ENCODE measurements at places on chromosomes 1 and 21. TPM values are rescaled to one million over a fixed set of nuclear protein-coding genes. Genes with fewer than 3 reads are reported as not detected.

DNA sequence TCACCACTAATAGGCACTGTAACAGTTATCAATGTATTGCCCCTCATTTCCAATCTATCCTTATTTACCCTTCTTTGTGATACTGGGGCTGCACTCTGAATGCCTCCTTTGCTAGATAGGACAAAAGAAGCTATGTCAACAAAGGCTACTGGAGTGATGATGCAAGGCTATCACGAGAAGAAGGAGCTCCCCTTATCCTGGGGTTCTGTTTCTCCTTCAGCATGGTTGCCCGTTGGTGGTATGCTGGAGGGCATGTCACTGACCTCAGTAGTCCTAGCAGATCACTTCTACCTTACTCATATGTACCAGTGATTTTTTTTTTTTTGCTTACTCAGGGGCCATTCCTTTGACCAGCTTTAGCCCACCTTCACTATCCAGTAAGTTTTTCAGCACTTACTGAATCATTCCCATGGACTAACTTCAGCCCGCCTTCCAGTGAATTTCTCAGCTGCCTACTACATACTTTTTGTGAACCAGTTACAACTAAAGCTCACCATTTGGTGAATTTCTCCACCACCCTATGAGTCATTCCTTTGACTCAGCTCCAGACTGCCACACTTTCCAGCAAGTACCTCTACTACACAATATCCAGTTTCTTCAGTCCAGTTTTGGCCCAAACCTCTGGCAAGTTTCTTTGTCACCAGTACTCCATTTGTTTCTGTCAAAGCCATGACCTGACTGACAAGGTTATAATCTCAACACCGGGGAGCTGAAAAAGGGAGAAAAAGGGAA, 944.5 kb downstream of the KCNT2 start:
- DNase-seq = no peak

- DNase-seq = no peak
These were observed at the start of gene CYP2J2 for GRCh38 chr1:59926381-59927123. CYP2J2 (minus strand) TSS chr1:59926773; CDS start chr1:59926746, 27 bp downstream.

DNA sequence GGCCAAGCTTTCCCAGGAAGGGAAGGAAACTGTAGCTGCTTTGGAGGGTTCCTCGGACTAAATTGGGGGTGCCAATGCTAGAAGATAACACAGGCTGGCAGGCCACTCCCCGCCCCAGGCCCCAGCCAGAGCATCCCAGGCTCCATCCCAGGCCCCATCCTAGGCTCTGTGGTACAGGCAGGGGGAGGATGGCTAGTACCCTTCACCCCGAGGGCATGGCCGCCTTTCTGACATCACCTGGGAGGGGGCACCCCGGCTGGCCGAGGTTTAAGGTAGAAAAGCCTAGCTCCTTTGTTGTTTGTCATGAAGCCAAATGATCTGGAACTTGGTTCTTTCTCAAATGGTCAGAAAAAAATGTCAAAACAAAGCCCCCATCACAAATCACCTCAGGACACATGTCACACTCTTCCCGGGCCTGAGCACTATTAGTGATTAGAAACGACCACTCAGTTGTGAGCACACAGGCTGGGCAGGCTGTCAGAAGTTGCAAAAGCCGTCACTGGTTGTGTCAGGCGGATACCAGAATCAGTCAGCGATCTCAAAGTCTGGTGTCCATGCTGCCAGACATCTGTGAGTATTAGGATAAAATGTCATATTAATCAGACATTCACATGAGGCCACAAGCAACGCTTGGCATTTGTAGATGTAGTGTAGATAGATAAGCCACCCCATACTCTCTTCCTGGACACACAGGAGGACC, 31.0 kb upstream of the ETS2 start:
- DNase-seq = no peak

DNA sequence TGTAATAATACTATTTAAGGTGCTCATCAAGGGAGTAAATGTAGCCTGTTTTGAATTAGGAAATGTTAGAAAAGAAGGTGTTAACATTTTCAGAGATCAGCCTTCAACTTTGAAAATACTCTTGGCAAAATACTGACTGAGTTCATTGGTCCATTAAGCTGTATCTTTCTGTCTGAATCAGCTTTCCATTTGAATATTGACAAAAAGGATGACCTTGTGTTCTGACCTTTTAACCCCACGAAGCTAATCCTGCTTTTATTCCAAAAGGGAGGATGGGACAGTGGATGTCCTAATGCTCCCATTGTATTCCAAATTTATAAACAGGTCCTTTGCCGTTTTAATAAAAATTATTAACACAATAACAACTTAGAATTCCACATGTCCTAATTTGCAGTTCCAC, 259.7 kb upstream of the NRIP1 start:
- no peak for DNase-seq

GRCh38 chr1:61865646-61866220, 123.5 kb downstream of the PATJ start:
- DNase-seq = no peak

The FCRL2 gene
- polyA plus RNA-seq = 13.6 TPM

Data from sigmoid colon (tissue), 7 donors.